T-helper 9 cell (primary cell): ENCODE measurements at places on chromosomes 11 and 22.

GRCh38 chr11:12329169-12329568 is 48.2 kb upstream of the PARVA start:
- DNase-seq = no peak

- no peak for DNase-seq
These were observed 66.3 kb downstream of the ETS1 start for GRCh38 chr11:128520888-128521681.

DNA sequence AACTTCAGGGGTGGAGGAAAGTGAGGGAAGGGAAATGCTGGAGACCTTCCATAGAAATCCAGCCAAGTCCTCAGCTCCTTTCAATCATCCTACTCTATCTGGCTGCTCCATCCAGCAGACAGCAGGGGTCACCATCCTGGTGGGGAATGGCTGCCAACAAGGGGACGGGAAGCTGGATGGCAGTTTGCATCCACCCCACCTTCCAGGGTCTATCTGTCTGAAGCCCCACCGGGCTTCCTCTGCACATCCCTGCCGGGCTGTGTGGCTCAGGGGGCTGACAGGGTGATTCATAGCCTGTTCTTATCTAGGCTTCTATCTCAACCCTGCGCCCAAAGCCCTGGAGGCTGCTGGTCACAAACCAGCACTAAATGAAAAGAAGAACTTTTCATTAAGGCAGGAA is 1.1 kb downstream of the SYTL2 start:
- no peak for DNase-seq

DNA sequence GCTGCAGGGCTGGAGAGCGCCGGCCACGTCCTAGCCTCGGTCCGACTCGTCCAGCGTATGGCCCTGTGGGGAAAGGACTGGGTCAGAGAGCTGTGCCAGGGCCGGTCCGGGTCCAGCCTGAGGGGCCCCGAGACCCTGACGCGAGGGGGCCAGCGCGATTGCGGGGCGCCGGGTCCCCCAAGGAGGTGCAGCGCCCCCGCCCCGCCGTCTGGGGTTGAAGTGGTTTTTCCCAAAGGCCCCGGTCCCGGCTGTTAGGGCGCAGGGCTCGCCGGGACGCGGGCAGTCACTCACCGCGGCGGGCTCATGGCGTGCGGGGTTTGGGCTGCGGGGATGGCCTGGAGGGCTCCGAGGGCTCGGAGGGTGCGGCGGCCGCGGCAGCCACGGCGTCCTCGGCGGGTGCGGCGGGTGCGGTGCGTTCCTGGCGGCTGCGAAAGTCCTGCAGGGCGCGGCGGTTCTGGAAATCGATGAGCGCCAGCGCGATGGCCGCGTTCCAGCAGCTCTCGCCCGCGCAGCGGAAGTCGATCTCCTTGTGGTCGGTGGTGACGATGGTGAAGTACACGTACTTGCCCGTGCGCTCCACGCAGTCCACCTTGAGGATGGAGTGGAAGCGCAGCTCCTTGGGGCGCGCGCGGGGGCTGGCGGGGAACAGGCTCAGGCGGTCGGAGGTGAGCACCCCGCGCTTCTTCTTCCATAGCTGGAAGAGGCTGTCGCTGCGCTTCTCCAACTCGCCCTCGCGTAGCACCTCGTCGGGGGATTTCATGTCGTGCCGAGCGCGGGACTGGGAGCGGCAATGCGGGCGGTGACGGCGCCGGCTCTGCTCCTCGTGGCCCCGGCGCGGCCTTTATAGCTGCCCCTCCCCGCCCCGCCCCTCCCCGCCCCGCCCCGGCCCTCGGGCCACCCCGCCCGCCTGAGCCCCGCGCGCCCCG is at the start of gene PHLDA2:
Gene PHLDA2, minus strand, starts transcription at position 816 of the 926 bp plus-strand sequence. Its CDS starts 56 bp downstream, at position 760.
- peak; percentile 48 for DNase-seq

DNA sequence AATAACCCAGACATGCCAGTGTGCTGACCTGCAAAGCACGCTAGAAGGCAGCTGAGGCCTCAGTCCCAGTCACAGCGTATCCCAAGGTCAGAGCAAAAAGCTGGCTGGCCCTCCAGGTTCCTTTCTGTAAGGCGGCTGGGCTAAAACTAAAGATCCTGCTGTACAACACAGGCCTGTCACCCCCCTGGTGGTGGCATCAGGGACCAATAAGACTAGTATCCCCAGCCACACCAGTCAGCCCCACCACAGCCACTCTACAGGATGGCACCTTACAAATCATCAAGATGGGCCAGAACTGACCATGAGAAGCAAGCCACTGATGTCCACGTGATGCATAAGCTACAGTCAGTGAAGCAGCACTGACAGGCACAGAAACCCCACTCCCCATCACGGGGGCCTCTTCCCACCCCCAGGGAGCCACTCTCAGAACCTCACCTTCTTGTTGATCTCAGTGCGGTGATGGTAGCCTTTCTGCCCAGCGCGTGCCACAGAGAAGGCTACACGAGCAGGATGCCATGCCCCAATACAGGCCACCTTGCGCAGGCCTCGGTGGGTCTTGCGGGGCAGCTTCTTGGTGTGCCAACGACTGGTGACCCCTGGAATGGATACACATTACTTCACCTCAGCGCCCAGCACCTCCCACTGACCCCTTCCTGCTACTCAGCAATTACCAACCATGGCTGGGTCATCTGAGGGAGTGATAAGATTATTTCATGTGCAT is 5.0 kb downstream of the RPL3 start:
- DNase-seq = no peak

DNA sequence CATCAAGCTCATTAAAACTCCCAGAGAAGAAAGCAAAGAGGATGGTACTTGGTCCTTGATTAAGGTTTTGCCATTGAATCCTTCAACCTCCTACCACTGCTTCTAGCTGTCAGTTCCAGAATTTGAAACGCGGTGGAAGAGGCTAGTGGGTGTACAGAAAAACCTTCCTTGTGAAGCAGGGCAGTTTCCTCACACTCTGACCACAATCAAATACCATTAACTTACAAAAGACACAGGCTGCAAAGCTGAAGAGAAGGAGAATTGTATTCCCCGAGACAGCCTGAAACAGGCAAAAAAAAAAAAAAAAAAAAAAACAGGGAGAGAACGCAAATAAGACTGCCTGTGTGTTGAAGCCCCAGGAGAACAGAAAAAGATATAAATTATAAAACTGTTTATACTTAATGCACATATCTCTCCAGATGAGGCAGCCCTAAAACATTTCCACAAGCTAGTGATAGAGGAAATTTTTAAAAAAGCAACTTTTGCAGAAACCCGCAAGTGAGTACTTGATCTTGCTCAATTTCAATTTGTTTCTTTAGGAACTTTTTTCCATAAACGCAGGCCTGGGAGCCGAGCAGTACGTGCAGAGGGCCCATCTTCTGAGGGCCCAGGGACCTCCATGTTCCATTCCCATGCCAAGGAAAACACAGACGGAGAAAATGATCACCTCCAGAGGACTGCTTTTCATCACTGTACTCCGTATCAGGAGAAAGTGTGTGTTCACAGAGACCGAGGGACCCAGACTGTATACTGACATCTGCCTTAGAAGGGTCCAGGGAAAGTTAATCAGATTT is 218.7 kb upstream of the BLID start:
- no peak for DNase-seq

DNA sequence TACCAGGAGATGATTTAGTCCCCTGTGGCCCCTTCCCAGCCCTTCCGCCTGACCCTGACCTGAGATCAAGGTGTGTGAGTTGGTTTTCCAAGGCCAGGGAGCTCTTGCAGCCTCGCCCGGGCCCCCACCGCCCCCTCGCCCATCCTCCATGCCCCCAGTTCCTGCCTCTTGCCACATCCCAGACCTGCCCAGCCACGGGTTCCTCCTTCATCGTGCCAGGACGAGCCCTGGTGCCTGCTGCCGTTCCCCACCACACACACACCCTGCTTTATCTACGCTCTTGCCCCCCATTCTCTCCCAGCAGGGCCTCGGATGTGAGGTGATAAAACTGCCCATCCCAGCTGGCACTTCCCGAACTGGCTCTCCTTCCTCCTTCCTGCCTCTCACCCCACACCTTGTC is 1.4 kb upstream of the LIF start:
- DNase-seq = no peak

DNA sequence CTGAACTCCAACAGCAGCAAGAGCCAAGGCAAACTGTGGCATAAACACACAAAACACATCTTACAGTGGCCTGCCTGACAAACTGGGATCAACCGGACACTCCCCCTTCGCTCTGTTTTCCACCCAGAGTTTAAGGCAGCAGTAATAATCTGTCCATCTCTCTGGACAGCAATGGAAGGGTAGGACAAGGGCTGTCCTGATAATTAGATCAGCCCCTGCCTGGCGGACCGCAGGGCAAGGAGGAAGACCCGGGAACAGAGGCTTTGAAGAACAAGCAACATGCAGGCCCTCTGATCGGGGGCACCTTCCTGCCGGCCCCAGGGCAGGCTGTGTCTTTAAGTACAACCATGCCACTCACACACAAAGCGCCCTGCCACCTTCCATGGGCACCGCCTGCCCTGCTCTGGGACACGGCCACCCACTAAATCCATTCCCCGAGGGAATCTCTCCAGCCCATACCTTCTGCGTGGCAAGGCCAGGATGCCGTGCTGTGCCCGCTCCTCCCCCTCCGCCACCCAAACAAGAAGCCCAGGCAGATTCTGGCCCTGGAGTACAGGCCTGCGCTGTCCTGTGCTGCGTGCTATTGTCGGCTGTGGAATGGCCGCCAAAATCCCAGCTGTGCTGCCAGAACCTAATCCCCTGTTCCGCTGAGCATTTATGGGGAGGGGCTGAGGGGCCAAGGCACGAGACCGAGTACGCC is 38.8 kb downstream of the NUMA1 start:
- peak; percentile 26 for DNase-seq

DNA sequence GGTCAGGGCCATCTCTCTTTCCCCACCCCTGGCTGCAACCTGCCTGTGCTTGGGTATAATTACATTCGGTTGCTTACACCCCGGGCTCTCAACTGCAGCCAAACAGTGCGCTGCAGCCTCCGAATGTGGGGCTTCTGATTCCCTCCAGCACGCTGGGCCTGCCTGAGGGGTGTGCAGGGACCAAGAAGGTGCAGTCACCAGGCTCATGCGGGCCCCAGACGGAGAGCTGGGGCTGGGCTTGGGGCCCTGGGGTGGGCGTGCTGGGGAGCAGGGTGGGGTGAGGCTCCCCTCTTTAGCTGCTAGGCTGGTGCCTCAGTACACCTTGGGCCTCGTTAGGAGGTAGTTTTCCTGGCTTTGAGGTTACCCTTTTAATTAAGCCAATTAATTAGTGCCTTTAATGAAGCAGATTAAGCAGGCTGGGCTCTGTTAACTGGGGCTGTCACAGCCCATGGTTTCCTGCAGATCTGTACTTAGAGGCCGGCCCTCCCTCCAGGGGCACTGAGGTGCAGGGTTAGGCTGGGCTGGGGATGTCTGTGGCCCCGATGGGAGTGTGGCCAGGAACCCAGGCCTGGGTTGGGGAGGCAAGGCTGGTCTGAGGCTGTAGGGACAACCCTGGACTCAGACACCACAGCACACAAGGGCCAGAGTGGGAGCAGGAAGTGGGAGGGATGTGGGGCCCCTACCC is 17.3 kb downstream of the FLRT1 start:
- DNase-seq = no peak

- DNase-seq = no peak
These were observed 5.2 kb downstream of the CRTAM start for GRCh38 chr11:122843281-122844141.

- DNase-seq = no peak
These were observed 413.0 kb upstream of the LARGE1 start for GRCh38 chr22:34333285-34333684.

DNA sequence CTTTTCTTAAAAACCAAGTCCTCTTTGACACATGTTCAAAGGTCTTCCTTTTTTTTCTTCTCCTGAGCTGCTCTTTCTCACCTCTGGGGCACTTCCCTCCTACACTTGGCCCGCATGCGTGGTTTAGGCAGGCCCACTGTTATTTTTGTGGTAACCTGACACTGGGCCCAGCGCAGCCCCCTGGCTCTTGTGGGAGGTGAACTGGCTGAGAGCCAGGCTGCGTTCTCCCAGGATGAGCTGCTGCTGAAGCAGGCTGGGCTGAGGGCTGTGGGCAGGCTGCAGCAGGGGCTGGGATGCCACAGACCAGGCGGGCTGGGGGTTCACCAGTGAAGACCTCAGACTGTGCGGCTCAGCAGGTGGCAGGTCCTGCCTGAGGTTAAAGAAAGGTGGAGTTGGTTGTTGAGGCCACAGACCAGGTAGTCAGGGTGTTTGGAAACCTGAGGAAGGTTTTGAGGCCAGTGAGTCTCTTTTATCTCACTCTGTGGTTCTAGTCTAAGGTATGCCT is 72.4 kb downstream of the TEAD1 start:
- DNase-seq = no peak

DNA sequence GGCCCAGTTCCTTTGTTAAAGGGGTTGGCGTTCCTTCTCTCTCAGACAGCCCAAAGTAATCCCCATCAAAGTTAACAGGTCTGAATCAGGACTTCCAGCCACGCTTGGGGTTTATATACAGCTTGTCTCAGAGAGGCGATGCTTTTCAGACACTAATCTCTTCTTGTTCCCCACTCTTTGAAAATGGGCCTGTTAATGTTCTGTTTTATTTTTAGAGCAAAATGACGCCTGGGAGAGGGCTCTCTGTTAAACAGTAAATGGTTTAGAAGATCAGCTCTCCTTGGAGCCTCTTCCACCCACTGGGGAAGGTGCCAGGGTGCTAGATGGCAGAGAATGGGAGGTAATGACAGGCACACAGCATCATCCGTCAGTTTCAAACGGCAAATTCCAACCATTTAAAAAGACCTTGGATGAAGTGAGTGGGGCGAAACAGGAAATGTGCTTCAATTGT is 235.9 kb upstream of the NARS2 start:
- DNase-seq = no peak

DNA sequence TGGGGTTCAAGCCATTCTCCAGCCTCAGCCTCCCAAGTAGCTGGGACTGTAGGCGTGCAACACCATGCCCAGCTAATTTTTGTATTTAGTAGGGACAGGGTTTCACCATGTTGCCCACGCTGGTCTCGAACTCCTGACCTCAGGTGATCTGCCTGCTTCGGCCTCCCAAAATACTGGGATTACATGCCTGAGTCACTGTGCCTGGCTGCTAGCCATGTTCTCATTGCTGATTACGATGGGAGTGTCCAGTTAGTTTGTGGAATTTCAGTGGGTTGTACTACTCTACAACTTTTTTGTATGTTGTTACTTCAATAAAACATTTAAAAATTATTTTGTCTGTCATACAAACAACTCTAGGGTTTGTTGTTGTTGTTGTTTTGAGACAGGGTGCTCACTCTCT is 4.8 kb upstream of the VPS11 start:
- DNase-seq = no peak

GRCh38 chr11:119297938-119298337 is 19.0 kb downstream of the MCAM start:
- DNase-seq = no peak

GRCh38 chr22:39449708-39450107 is 7.1 kb upstream of the MGAT3 start:
- no peak for DNase-seq
